ENCODE measurements at places on chromosomes 5 and 9.

- no peak for DNase-seq
Observed at GRCh38 chr9:128232528-128233428, 29.6 kb downstream of the DNM1 start.

- peak; percentile 64 for DNase-seq
Observed at GRCh38 chr9:20884985-20885593, 146.4 kb downstream of the HACD4 start.

DNA sequence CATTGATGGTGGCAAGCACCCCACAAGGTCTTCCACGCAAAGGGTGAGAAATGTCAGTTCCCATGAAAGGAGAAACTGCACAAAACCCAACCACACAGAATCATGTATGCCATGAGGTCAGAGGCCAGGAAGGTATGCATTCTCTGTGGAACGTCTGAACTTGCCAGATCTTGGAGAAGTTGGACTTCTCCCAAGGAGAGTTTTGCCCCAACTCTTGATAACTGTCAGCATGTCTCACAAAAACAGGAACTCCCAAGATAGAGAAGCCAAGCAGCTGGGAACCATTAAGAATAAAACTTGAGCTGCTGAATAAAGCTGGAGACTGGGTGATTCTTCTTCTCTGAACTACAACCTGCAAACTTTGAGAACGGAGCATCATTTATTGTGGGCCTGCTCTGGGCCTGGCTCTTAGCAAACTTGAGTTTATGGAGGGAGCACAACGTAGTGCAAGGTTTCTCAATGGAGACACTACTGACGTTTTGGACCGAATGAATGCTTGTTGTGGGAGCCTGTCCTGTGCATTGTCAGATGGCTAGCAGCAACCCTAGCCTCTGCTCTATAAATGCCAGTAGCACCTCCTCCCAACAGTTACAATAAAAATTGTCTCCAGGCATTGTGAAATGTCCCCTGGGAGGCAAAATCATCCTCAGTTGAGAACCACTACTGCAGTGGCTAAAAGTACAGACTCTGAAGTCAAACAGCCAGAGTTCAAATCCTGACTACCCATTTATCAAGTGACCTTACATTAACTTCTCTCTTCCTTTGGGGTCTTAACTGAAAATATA, 193.5 kb downstream of the ACTL7B start:
- DNase-seq = no peak

DNA sequence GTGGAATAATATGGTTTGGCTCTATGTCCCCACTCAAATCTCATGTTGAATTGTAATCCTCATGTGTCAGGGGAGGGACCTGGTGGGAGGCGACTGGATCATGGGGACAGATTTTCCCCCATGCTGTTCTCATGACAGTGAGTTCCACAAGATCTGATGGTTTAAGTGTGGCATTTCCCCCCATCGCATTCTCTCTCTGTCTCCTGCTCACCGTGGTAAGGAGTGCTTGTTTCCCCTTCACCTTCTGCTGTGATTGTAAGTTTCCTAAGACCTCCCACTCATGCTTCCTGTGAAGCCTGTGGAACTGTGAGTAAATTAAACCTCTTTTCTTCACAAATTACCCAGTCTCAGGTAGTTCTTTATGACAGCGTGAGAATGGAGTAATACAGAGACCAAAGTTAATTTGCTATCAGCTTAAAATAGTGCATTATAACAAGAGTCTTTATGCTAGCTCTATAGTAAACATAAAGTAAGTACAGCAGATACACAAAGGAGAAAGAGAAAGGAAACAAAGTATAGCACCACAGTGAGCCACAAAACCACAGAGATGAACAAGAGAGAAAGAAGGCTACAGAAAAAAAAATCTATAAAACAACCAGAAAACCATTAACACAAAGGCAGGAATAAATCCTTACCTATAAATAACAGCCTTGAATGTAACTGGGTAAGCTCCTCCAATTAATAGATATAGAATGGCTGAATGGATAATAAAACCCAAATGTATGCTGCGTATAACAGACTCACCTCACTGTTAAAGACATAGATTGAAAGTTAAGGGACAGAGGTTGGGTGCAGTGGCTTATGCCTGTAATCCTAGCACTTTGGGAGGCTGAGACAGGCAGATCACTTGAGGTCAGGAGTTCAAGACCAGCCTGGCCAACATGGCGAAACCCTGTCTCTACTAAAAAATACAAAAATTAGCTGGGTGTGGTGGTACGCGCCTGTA, 39.7 kb downstream of the RAPGEF6 start:
- DNase-seq = no peak

DNA sequence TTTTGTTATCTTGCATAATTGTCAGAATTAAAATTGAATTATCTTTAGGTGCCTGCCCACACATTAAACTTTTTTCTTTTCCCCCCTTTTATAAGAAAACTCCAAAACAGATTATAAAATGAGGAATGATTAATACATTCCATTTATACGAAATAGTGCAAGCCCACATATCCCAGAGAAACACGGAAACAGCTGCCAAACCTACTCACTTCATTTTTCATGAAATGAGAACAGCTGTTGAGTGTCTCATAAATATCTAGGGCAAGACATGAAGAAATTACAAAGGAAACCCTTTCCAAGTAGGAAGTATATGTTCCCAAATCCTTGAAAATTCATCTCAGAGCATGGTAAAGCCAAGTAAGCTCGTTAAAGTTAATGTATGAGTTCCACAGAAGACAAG, 459.4 kb upstream of the NMUR2 start:
- DNase-seq = no peak
